ENCODE measurements at places on chromosomes 12 and 14.

- no peak for DNase-seq
Observed at GRCh38 chr14:90602088-90602687, 205.4 kb downstream of the CALM1 start.

GRCh38 chr14:54838931-54839512, 63.6 kb downstream of the GCH1 start:
- no peak for DNase-seq

- DNase-seq: no peak
Observed at GRCh38 chr12:8829125-8829518, 6.7 kb downstream of the A2ML1 start.

- DNase-seq: no peak
Observed at GRCh38 chr12:981961-982360, 9.1 kb upstream of the ERC1 start.

DNA sequence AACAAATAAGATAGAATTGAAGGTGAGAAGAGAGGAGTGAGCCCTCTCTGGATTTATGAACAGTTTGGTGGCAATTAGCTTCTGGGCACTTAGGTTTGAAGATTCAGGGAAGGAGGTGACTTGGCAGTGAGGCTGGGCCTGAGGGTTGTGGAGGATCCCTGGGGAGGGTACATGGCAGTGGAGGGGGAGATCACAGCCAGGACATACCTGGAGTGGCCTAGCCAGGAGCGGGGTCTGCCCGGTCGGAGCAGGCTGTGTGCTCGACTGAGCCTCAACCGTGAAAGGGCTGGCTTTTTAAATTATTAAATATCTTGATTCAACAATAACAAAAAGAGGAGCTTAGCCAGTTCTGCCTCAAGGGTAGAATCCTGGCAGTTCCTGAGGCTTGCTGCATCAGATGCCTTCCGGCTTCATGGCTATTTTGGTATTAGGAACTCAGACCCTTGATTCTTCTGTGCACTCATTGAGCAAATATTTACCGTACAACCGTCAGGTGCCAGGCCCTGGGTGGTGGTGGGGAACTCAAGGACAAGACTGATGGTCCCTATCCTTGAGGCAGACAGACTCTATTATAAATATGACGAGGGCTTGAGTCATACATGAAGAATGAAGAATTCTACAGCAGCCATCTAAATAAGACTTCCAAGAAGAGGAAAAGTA, 73.4 kb downstream of the SPTB start:
- DNase-seq: no peak

DNA sequence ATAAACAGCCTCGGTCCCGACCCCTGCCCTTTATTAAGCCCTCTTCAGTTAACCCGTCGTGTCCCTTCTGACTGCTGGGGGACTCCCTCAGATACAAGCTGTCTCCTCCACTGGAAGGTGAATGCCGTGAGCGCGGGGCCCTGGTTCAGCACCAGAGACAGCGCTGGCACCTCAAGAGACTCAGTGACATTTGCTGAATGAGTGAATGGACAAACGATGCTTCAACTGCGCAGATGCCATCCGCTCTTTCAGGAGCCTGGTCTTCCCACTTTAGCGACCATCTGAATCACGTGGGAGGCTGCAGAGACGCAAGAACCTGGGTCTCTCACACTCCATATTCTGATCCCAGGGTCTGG, 92.6 kb upstream of the SFSWAP start:
- no peak for DNase-seq

GRCh38 chr12:98574110-98574509, 19.4 kb upstream of the SLC25A3 start:
- DNase-seq: no peak

- peak; percentile 67 for DNase-seq
Observed at GRCh38 chr12:122457627-122458026, 35.2 kb upstream of the CLIP1 start.

DNA sequence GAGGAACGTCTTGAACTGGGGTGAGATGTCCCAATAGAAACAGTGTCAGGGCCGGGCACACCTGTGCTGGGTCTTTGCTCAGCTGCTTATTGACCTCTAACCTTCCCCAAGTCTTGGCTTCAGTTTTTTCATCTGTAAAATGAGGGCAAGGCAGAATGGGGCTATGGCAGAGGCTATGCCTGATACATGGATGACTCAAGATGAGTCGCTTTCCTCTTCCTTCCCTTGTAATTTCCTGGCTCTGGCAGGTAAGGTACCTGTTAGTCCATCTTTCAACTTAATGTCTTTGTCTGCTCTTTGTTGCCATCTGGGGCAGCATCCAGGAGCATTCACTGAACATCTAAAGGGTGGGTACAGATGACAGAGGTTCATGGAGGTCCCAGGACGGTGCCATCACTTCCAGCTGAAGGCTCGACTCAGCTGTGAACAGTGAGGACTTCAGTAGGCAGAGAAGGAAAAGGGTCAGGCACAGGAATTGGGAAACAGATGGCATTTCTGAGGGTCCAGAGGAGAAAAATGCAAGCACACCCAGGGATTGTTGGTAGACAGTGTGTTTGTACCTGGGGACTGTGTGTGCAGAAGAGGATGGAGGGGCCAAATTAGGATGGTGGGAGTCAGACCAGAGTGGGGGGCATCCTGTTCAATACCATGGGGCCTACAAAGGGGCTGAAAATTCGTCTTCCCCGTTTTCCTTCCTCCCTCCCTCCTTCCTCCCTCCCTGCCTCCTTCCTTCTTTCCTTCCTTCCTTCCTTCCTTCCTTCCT, 268.3 kb downstream of the VRK1 start:
- no peak for DNase-seq

DNA sequence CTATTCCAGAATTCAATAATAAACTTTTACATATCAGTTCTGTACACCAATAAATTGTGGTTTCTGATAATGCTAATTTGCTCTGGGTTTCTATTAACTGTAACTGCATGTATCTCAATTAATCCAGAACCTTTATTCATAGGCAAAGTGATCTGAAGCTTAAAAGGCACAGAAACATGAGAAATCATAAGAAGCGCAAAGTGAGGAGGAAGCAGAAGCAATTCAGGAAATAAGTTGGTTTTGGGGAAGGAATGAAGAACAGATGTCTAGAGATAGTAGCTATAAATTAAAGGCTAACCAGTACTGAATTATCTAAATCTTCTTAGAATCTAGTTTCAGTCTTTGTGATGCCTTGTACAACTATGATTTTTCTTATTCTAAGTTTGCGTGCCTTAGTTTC, 24.6 kb downstream of the KERA start:
- no peak for DNase-seq

GRCh38 chr14:69346710-69347109, 51.4 kb downstream of the ERH start:
- peak; percentile 61 for DNase-seq

DNA sequence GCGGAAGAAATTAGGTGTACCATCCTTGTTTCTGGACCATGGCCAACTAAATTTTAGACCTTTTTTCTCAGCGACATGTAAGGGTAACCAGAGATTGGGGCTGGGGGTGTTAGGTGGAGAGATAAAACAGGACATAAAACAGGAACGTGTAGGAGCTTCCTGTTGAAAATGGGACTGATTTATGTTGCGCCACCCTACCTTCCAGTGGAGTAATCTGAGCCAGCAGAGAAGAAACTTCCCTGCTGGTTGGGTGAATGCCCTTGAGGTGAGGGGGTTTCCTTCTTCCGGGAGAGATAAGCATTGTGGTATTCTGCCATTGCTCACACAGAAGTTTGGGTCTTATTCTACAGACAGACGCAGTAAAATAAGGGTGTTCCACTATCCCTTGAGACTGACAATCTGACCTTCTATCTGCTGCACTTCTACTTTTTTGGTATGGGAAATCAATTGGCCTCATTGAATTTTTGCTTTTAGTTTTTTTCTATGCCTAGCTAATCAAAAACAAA, 417.6 kb downstream of the PCNX1 start:
- DNase-seq: peak; percentile 87

- no peak for DNase-seq
Observed at GRCh38 chr14:56212521-56212920, 94.3 kb downstream of the PELI2 start.

DNA sequence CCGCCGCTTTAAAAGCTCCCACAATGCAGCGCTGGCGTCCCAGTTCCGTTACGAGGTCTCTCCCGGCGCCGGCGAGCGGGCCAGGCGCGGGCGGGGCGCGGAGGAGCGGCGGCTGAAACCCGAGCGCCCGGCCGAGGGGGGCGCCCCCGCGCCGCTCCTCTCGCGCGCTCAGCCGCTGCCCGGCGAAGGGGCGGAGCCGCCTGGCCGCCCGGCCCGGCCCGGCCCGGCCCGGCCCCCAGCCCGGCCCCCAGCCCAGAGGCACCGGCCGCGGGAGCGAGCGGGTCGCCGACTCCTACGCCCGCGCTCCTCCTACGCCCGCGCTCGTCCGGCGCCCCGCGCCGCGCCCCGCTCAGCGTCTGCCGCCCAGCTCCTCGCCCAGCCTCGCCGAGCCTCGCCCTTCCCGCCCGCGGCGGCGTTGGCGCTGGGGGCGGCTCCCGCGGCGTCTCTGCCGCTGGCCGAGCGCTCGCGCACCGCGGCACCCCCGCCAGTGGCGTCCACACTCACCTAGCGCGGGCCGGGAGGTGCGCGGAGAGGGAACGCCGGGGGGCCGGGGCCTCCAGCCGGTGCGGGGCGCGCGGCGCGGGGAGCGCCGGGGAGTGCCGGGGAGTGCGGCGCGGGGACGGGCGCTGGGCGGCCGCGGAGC, at the start of gene RASSF8:
TSS of gene RASSF8 (plus strand) at position 255 of the 643 bp plus-strand sequence. CDS start 96,662 bp downstream, outside the sequence.
- DNase-seq: peak; percentile 72

DNA sequence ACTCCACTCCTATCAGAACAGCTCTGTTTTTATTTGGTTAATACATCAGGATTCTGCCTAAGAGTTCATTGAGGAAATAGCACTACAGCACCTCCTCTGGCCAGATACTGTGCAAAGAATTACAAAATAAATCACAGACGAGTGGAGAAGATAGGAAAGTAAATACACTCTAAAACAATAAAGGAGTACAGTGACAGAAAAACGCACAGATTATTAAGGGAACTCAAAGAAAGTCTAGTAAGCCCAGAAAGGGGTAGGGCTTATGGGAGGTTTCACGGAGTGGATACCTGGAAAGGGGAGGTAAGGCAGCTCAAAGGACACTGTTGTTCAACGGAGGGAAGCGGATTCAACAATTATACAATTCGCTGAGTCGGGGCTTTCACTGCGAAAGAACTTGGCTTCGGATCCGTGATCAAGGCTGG, 5.5 kb downstream of the OR10AD1 start:
- no peak for DNase-seq

GRCh38 chr14:50230701-50231474, 490 bp downstream of the SOS2 start:
- peak; percentile 83 for DNase-seq

DNA sequence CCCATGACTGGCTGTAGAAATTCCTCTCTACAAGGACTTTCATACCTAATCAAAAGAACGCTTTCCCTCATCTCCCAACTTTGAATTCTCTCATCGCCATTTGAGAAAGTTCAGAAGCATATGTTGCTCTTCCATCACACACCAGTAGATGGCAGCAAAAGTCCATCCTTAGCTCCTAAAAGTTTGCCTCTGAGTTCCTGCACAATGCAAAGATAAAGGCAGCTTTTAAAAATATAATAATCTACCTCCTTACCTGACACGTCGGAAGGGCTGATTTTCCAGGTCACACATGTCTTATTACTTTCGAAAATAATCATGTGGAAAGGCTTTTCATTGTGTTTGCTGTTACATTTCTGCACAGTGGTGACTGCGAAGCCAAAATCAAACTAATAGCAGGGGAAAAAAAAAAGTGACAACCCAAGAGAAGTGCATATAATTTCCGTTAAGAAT, 456.7 kb upstream of the SEL1L start:
- peak; percentile 79 for DNase-seq

DNA sequence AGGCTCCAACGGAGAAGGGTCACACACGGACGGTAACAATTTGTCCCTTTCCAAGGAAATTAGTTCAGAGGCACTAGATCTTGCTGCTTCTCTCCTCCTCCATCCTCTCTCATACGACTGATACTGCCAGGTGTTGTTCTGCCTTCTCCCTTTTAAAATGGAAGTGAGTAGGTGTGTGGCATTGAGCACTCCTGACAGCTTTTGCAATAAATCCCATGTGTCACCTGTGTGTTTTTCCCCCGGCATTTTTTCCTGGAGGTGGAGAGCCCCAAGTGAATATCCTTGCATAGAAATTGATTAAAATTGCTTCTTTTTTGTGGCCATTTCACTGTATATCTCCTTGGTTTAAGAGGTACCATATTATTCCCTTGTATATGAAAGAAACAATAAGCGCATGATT, 26.2 kb upstream of the AKAP5 start:
- no peak for DNase-seq

DNA sequence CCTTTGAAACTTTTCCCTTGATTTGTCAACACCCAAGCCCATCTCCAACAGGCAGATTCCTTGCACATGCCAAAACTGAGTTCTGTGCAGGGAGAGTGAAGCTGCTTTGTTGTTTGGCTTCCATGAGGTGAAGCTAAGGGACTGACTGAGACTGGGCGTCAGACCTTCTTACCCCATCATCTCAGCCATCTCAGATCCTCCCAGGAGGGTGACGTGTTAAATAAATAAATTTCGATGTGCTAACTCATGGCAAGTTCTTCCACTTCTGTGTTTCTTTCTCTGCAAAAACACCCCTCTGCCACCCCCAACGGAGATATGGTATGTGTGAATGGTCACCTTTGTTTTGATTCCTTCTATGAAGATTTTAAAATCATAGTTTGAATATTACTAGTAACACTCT, 17.8 kb downstream of the UTP20 start:
- DNase-seq: no peak

DNA sequence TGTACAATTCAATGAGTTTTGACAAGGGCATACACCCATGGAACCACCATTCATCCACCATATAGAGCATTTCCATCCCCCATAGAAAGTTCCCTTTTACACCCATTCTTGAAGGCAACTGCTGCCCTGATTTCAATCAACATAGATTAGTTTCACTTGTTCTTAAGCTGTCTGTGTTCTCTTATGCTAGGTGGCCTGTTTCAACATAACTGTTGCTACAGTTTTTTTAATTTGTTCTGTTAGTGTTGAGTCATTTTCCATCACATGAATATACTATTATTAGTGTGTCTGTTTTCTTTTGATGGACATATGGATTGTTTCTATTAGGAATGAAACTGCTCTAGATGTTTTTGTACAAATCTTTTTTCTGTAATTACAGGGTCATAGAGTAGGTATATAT, 123.4 kb downstream of the PTPRQ start:
- DNase-seq: no peak

- DNase-seq: peak; percentile 61
Observed at GRCh38 chr12:7991535-7991934, 41.0 kb upstream of the FOXJ2 start.

DNA sequence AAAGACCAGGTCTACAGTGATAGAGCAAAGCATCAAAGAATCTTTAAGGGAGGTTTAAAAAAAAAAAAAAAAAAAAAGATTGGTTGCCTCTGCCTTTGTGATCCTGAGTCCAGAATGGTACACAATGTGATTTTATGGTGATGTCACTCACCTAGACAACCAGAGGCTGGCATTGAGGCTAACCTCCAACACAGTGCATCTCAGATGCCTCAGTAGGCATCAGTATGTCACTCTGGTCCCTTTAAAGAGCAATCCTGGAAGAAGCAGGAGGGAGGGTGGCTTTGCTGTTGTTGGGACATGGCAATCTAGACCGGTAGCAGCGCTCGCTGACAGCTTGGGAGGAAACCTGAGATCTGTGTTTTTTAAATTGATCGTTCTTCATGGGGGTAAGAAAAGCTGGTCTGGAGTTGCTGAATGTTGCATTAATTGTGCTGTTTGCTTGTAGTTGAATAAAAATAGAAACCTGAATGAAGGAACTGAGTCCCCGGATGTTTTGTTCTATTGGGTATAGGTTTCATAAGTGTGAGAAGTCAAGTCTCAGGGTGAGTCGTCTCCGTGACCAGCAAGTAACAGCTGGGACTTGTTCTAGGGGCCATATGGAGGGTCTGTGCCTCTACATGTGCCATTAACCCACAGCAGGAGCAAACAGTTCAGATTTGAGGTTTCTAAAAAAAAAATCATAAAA, 9.3 kb downstream of the PEBP1 start:
- no peak for DNase-seq

Data from activated CD4-positive, alpha-beta T cell treated with anti-CD3 and anti-CD28 coated beads, Interleukin-2, amount 10 ng/mL, durations not matched to agents 24 days and 14 days (primary cell).